ENCODE measurements at places on chromosomes 16 and 17.

- no peak for DNase-seq
Measured at GRCh38 chr17:34859652-34860051, 101.6 kb downstream of the CCT6B start.

GRCh38 chr16:85426806-85427205 lies 186.3 kb upstream of the GSE1 start:
- no peak for DNase-seq

GRCh38 chr16:16045879-16046278 lies 96.5 kb downstream of the ABCC1 start:
- DNase-seq = no peak

GRCh38 chr17:17924857-17925250 lies 47.3 kb downstream of the TOM1L2 start:
- DNase-seq = no peak

GRCh38 chr16:17459903-17460521 lies 10.7 kb downstream of the XYLT1 start:
- DNase-seq = no peak

DNA sequence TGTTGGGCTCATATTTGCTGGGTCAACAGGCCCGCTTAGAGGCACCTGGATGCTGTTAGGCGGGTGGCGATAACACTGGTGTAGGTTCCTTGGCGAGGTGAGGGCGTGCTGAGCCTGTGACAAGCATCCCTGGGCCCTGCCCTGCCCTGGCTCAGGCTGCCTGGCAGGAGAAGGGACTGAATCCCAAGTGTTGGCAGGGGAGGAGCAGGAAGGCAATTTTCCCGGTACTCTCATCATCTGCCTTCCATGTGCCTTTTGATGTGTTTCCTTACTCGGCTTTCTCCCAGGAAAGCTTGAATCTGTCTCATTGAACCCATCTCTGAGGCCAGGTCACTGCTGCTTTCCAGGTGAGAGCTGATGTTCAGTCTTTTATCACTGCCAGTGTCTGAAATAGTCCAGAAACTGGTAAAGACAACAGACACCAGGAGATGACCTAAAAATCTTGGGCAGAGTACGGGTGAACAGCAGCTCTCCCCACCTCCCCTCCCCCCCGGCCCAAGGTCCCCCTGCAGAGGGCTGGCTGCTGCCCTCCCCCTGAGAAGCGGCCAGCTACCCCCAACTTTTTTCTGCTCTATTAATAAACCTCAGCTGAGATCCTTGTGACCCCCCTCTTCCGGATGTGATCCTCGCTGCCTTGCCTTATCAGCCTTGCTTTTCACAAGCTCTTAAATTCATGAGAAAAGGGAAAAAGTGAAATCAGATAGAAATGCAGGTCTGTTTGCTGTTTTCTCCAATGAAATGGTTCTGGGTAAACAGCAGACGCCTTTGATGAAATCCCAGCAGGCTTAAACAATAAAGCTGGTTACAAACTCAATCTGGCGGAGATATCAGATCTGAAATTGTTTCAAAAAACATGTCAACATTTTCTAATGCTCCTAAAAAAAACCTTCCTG lies 29.0 kb downstream of the RTN4RL1 start:
- DNase-seq = no peak

- no peak for DNase-seq
Measured at GRCh38 chr16:65531475-65531874, 409.6 kb upstream of the CDH11 start.

DNA sequence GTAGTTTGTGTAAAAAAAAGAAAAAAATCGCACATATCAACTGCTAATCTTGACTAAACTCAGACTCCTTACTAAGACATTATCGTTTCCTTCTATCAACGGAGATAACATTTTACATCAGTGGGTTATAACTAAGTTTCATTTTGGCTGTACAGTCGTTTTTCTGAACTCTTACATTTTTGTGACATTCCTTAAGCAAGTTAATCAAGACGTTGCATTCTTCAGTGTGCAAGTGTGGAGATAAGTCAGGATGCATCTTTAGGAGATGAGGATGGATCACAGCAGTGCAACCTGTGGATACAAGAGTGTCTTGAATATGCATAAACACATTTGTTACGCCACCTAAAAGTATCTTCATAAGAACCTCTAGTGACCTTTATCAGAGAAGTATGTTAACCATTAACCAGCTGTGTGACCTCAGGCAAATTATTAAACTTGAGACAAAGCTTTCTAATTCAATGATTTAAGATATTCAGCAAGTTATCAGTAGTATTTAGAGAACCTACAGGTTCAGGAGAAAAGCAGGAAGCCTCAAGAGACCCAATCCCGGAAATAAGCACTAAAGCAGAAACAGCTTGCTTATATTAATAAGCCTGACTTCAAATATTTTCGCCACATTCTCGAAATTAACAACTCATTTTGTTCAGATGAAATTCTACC lies 9.4 kb downstream of the CMC2 start:
- DNase-seq = no peak

DNA sequence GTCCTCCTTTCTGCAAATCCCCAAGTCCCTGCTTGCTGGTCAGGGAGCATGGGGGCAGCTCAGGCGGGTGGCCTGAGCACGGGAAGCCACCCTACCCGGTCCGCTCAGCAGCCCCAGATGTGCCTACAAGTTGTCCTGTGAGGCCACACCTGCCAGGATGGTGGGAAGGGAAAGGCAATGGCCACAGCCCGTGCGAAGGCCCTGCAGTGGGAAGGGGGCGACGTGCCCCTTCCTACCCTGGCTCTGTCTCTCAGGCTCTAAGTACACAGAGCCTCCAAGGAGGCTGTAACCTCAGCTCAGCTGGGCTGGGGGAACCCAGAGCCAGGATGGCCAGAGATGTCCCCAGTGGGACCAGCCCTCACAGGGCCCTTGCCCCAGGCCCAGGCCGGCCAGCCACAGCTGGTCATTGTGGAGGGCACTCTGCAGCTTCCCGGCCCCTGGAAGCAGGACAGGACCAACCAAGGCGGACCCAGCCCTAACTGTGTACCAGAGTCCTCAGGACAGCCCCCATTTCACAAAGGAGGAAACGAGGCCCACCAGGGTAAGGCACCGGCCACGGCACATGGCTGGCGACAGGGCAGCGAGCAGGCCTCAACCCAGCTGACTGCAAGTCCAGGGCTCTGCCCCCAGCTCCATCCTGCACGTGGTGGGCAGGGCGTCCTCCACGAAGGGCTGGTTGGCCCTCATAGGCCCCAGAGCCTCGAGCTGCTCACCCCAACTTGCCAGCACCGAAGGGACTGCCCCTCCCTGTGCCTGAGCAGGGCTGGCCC lies 82.3 kb downstream of the RTN4RL1 start:
- DNase-seq = no peak

DNA sequence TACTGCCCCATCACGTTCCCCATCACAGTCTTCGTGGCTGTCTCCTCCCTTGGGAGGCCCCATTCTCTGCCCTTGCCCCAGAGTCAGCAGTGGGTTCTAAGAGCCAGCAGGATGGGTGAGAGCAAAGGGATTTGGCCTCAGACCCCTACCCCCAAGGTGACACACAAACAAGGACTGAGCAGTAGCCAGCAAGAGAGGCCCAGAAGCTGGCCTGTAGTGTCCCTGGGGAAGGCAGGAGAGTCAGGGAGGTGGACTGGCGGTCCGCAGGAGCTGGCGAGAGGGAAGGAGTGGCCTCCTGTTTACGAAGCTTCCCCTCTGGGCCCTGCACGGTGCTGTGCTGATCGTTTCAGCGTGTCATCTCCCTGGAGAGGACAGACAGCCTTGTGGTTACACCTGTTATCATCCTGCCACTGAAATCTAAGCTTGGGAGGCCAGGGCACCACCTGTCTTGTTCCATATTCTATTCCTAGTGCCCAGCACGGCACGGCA lies 8.4 kb downstream of the WDR81 start:
- no peak for DNase-seq

Measured in T-helper 17 cell (primary cell).